Hepatocyte (in vitro differentiated cells): ENCODE measurements at places on chromosomes 7 and 10. TPM values are rescaled to one million over a fixed set of nuclear protein-coding genes. Genes with fewer than 3 reads are reported as not detected.

Gene NEBL
- polyA plus RNA-seq = 6.3 and 9.9 TPM in 2 replicates

Gene ZNF804B
- polyA plus RNA-seq = not detected in 2 replicates

Gene HOXA2
- 0.07 and 0.81 TPM in 2 replicates for polyA plus RNA-seq

Gene AOAH
- polyA plus RNA-seq = 3.9 and 4.8 TPM in 2 replicates

Gene PRKAR2B
- 14.8 and 16.2 TPM in 2 replicates for polyA plus RNA-seq

Gene LRIT1
- not detected in 2 replicates for polyA plus RNA-seq

Gene ITIH5
- polyA plus RNA-seq = 17.6 and 22.3 TPM in 2 replicates

Gene METTL27
- polyA plus RNA-seq = 6.5 and 11.4 TPM in 2 replicates
